Smooth muscle cell of the pulmonary artery (primary cell): ENCODE measurements at places on chromosomes 6 and 20. TPM values are rescaled to one million over a fixed set of nuclear protein-coding genes. Genes with fewer than 3 reads are reported as not detected.

Gene COL9A3
- 0.39 and 0.50 TPM in 2 replicates for total RNA-seq

Gene TRDN
- 0.10 TPM in 1 of 2 replicates, not detected in the other for total RNA-seq

Gene PNLDC1
- 0.07 and 0.20 TPM in 2 replicates for total RNA-seq

Gene GHRH
- total RNA-seq = not detected in 2 replicates

Gene MRPS18A
- 26.7 and 32.8 TPM in 2 replicates for total RNA-seq

Gene SLC17A1
- not detected in 2 replicates for total RNA-seq

Gene CGA
- total RNA-seq = not detected in 2 replicates

Gene TBXT
- not detected in 2 replicates for total RNA-seq

Gene NMBR
- total RNA-seq = 0.07 TPM in 2 replicates

Gene MUC21
- not detected in 2 replicates for total RNA-seq

Gene ZNF335
- 11.3 and 15.4 TPM in 2 replicates for total RNA-seq

Gene TMEM217
- 1.4 and 2.2 TPM in 2 replicates for total RNA-seq

Gene NNAT
- 0.66 TPM in 1 of 2 replicates, not detected in the other for total RNA-seq

Gene RGS17
- 13.9 and 30.3 TPM in 2 replicates for total RNA-seq

Gene PDE10A
- 8.5 and 16.0 TPM in 2 replicates for total RNA-seq

Gene RPS10
- total RNA-seq = 654 and 809 TPM in 2 replicates

Gene MYLK2
- total RNA-seq = 0.07 and 0.10 TPM in 2 replicates

Gene SLC35F1
- total RNA-seq = 0.07 TPM in 1 of 2 replicates, not detected in the other

Gene SLC24A3
- 0.66 and 4.1 TPM in 2 replicates for total RNA-seq

Gene BTN1A1
- total RNA-seq = not detected in 2 replicates

Gene TNXB
- 9.8 and 66.7 TPM in 2 replicates for total RNA-seq

Gene MYCT1
- 6.0 and 13.0 TPM in 2 replicates for total RNA-seq

Gene NRSN1
- not detected in 2 replicates for total RNA-seq

Gene SLC4A11
- total RNA-seq = 0.20 and 1.2 TPM in 2 replicates

Gene UBE2V1
- total RNA-seq = 43.2 and 46.7 TPM in 2 replicates

Gene PHACTR1
- 0.33 and 1.6 TPM in 2 replicates for total RNA-seq

Gene SMIM13
- total RNA-seq = 9.2 and 12.0 TPM in 2 replicates

Gene ENTPD6
- 60.9 and 89.7 TPM in 2 replicates for total RNA-seq

Gene OR2B6
- total RNA-seq = 0.07 TPM in 1 of 2 replicates, not detected in the other

Gene KCNQ2
- not detected in 2 replicates for total RNA-seq

Gene VSX1
- not detected in 2 replicates for total RNA-seq

Gene TCF21
- 0.50 and 3.5 TPM in 2 replicates for total RNA-seq

Gene SLC16A10
- total RNA-seq = not detected in 2 replicates

Gene FAM209B
- not detected in 2 replicates for total RNA-seq

Gene PI3
- not detected in 2 replicates for total RNA-seq

Gene TAGAP
- not detected in 2 replicates for total RNA-seq

Gene SLC35D3
- total RNA-seq = not detected in 2 replicates

Gene CRISP3
- not detected in 2 replicates for total RNA-seq
